Kidney (tissue), 22 donors: ENCODE measurements at places on chromosomes 3 and 15. TPM values are rescaled to one million over a fixed set of nuclear protein-coding genes. Genes with fewer than 3 reads are reported as not detected.

The ZDHHC3 gene
- total RNA-seq = 71.5 TPM

The HCLS1 gene
- total RNA-seq = 102 TPM

The NR1I2 gene
- 0.38 TPM for total RNA-seq

The SH3BP5 gene
- 109 TPM for total RNA-seq

The TM4SF4 gene
- 0.94 TPM for total RNA-seq

The ZNF620 gene
- total RNA-seq = 6.9 TPM

The ASTE1 gene
- 8.9 TPM for total RNA-seq

The IRAK2 gene
- 8.9 TPM for total RNA-seq

The GUCA1C gene
- total RNA-seq = not detected

The MITF gene
- 52.6 TPM for total RNA-seq

The IQCF5 gene
- total RNA-seq = not detected

The LNP1 gene
- total RNA-seq = 4.4 TPM

The ZNF662 gene
- 12.8 TPM for total RNA-seq

The ADIPOQ gene
- total RNA-seq = not detected

The CYP8B1 gene
- 10.4 TPM for total RNA-seq

The SMCO1 gene
- total RNA-seq = not detected

The GPR27 gene
- total RNA-seq = 17.9 TPM

The ZNF80 gene
- total RNA-seq = 0.28 TPM

The TRPM7 gene
- total RNA-seq = 38.3 TPM

The FAM81A gene
- total RNA-seq = 10.4 TPM

The IL20RB gene
- total RNA-seq = 0.79 TPM

The DUOX2 gene
- total RNA-seq = 0.28 TPM

The PCSK6 gene
- 7.3 TPM for total RNA-seq

The BCHE gene
- total RNA-seq = 1.4 TPM

The IQCH gene
- 7.7 TPM for total RNA-seq

The ST8SIA2 gene
- 0.38 TPM for total RNA-seq

The WDR53 gene
- total RNA-seq = 12.3 TPM

The IMPG2 gene
- total RNA-seq = 0.85 TPM

The GALNT15 gene
- 39.9 TPM for total RNA-seq

The LRRN1 gene
- 1.4 TPM for total RNA-seq

The TRH gene
- not detected for total RNA-seq

The MCF2L2 gene
- total RNA-seq = 1.7 TPM

The CAMK2N2 gene
- total RNA-seq = 0.31 TPM

The GABRG3 gene
- total RNA-seq = not detected

The RBMS3 gene
- total RNA-seq = 48.8 TPM

The CDHR4 gene
- total RNA-seq = 0.54 TPM

The GPR156 gene
- total RNA-seq = 0.50 TPM

The NLGN1 gene
- 19.4 TPM for total RNA-seq

The DUOXA2 gene
- not detected for total RNA-seq

The CCK gene
- total RNA-seq = not detected

The ARID3B gene
- 6.2 TPM for total RNA-seq

The LRRC34 gene
- 4.0 TPM for total RNA-seq

The GRAMD1C gene
- 21.0 TPM for total RNA-seq

The ARL14 gene
- total RNA-seq = 0.31 TPM

The PRSS50 gene
- 0.35 TPM for total RNA-seq

The NANOGP8 gene
- 1.3 TPM for total RNA-seq

The KCTD6 gene
- 19.0 TPM for total RNA-seq

The CAPN3 gene
- total RNA-seq = 12.9 TPM

The UBAP1L gene
- total RNA-seq = 5.4 TPM

The DNAJA4 gene
- 31.1 TPM for total RNA-seq

The LTK gene
- total RNA-seq = 0.91 TPM

The XIRP1 gene
- total RNA-seq = 0.09 TPM

The RARB gene
- total RNA-seq = 14.7 TPM
